Stimulated activated CD4-positive, alpha-beta T cell treated with anti-CD3 and anti-CD28 coated beads, Interleukin-1b, Interleukin-23, amount 100 ng/mL, for 4 hours (primary cell): ENCODE measurements at places on chromosomes 12 and 14.

GRCh38 chr12:57388425-57388824, 42.4 kb downstream of the R3HDM2 start:
- DNase-seq = no peak

GRCh38 chr12:54387114-54387467, 2.6 kb upstream of the ZNF385A start:
- DNase-seq = no peak

DNA sequence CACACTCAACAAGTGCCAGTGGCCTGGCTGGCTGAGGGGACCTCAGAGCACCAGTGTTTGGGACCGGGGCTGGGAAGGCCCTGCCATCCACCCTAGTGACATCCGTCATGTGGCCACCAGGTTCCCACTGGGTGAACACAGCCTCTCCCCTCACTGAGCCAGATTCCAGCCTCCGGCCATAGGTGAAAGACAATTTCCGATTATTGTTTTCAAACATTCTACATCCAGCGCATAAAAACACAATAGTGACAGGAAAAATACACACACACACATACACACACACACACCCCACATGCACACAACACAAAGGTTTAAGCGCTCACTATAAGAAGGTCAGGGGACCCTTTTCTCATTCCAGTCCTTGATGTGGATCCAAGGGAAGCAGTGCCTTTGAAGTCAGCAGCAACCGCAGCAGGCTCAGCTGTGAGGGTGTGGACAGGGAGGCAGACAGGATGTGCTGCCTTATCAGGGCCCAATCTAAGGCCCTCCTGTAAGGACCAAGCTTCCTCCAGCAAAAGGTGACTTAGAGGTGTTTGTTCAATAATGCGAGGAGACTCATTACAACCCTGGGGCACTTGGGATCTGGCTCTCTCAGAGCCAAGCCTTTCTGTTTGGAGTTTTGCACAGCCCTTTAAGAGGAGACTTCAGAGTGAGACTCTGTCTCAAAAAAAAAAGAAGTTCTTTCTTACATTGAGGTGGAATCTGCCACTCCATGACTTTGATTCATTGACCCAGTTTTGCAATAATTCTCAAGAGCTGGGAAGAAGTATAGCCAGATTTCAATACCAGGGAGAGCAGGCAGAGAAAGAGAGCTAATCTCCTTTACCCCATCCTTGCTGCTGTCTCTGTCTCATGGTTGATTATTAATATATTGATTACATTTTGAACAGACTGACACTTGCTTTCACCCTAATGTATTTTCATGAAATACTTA, 227.8 kb downstream of the ZFP36L1 start:
- DNase-seq = no peak

DNA sequence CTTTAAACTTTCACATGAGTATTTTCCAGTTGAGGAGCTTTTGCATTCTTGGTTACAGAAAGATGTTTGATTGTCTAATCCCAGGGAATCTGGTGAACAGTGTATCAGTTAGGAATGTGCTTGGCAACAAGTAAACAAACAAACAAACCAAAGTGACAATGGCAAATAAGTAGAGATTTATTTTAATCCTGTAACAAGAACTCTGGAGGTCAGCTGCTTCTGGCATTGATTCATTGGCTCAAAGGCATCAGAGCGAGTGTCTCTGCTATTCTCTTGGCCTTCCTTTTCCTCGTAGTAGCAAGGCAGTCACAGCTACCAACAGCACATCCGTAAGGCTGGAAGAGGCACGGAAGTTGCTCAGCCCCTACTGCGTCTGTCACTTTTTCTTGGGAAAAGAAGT, 37.2 kb downstream of the CRADD start:
- no peak for DNase-seq

DNA sequence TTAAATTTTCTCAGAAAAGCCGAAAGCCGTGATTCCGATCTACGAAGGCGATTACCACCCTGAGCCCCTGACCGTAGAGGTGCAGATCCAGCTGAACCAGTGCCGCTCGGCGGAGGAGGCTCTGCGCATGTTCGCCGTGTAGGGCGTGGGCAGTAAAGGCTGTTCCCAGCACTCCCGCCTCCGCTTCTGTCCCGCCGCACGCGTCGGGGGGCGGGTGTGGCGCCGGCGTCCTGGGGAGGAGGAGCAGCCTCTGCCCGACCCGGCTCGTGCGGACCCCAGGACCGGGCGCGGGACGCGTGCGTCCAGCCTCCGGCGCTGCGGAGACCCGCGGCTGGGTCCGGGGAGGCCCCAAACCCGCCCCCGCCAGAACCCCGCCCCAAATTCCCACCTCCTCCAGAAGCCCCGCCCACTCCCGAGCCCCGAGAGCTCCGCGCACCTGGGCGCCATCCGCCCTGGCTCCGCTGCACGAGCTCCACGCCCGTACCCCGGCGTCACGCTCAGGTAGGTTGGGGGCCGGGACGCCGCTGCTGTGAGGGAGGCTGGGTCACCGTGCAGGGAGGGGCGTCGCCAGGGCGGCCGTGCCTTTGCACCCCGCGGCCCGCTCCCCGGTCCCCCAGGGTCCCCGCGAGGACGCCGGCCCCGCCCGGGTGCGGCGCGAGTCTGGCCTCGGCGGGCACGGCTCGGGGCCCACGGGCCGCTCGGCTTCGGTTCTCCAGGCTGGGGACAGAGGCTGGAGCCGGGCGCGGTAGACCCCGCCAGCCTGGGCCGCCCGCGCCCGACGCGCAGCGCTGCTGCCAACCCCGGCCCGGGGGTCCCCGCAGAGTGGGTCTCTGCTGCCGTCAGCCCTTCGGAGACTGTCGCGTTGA, at the start of gene B3GNT4:
Gene B3GNT4 (plus strand): TSS at position 409 of the 866 bp plus-strand sequence. CDS start 910 bp downstream, outside the sequence.
- peak; percentile 65 for DNase-seq

GRCh38 chr14:35161231-35161630, 38.9 kb downstream of the PRORP start:
- DNase-seq = no peak

DNA sequence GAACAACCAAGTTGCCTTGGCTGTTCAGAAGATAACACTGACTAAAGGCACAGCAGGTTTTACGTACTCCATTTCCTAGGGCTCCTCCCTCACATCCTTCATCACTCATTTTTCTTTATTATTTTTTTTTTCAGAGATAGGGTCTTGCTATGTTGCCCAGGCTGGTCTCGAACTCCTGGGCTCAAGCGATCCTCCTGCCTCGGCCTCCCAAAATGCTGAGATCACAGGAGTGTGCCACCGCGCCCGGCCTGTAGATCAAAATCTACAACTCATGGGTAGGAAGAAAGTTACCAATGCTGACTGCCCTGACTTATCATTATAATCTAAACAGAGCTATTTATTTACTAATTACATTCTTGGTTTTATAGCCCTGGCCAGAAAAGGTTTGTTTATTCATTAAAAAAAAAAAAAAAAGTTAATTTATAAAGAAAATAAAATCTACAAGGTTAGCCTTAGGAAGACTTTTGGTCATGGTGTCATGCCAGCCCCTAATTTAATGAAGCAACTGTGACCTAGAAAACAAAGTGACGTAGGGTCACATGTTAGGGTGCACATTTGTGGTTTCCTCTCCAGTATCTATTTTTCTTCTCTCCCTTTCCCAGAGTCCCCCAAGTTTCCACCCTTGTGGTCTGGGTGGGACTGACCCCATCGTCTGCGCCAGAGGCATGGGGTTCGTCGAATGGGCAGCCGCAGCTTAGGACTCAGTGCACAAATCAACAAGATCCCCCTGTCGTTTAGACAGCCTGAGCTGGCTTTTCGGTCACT, 19.0 kb upstream of the FOXN3 start:
- no peak for DNase-seq

DNA sequence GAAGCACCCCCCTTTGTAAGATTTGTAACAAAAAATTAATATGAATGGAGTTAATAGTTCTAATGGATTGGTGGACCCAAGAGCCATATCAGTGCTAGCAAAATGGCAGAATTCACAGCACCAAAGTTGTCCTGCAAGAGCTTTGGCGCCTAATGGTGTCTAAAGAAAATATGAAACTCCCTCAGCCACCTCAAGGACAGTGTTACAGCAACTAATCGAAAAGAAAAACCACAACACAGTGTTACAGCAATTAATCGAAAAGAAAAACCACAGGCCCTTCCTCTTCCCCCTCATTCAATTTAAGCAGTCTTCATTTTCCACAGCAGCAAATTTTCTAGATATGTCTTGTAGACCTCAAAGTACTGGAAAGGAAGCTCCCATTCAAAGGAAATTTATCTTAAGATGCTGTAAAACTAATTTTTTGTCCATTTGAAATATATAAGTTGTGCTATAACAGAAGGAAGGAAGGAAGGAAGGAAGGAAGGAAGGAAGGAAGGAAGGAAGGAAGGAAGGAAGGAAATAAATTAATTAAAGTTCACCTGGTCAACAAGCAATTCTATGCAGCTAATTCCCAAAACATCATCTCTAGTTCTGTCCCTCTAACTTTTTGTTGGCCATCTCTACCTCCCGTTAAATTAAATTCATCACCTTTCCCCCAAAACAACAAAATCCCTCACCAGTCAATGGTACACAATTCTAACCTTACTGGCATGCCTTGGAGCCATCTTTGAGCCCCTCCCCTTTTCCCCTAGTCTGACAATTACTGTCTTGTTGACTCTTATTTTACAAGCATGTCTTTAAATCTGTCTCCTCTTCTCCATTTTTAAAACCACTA, 17.4 kb downstream of the LRP6 start:
- no peak for DNase-seq

DNA sequence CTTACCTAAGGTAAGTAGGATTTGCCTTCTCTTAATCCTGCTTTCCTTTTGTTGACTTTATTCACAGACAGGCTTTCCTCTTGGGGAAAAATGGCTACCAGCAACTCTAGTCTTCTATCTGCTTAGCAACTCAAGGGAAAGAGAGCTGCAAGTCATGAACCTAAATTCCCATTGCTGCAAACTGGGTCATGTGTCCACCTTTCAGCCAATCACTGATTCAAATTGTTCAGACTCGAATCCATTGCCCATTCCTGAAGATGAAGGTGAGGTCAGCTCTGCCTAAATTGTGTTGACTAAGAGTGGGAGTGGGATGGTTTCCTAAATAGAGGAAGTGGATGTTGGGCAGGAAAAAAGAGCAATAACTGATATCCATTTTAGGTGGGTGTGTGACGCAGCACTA, 7.7 kb downstream of the FBXW8 start:
- DNase-seq = no peak

- no peak for DNase-seq
Measured at GRCh38 chr14:90118027-90118426, 56.2 kb downstream of the KCNK13 start.
